ENCODE measurements at places on chromosomes 2 and 18.

- DNase-seq = no peak
Observed at GRCh38 chr18:5979971-5980457, 84.7 kb upstream of the TMEM200C start.

- no peak for DNase-seq
Observed at GRCh38 chr2:106284255-106284654, 90.2 kb upstream of the UXS1 start.

- no peak for DNase-seq
Observed at GRCh38 chr2:179594268-179595112, 266.9 kb downstream of the ZNF385B start.

DNA sequence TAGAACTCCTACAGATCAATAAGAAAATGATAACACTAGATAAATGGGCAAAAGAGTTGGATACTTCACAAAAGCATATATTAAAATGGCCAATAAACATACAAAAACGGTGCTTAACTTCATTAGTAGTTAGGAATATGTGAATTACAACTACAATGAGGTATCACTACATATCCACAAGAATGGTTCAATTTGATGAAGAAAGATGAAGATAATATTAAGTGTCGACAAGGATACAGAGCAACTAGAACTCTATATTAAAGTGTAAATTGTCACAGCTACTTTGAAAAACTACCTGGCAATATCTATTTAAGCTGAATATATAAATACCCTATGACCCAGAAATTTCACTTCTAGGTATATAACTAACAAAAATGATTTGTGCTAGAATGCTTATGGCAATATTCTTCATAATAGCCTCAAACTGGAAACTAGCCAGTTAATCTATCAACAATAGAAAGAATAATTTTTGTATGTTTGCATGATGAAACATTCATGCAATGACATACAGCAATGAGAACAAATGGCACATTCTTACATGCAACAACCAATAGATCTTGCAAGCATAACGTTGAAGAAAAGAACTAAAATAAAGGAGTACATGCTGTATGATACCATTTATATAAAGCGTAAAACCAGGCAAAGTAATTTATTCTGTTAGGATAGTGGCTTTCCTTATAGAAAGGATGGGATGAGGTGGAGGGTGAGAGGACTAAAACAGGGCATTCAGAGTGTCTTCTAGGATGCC is 290.2 kb upstream of the SESTD1 start:
- DNase-seq = no peak

- peak; percentile 52 for DNase-seq
Observed at GRCh38 chr2:191376981-191377629, 131.9 kb downstream of the MYO1B start.

GRCh38 chr2:145411493-145411892 is 891.6 kb upstream of the ZEB2 start:
- DNase-seq = no peak

DNA sequence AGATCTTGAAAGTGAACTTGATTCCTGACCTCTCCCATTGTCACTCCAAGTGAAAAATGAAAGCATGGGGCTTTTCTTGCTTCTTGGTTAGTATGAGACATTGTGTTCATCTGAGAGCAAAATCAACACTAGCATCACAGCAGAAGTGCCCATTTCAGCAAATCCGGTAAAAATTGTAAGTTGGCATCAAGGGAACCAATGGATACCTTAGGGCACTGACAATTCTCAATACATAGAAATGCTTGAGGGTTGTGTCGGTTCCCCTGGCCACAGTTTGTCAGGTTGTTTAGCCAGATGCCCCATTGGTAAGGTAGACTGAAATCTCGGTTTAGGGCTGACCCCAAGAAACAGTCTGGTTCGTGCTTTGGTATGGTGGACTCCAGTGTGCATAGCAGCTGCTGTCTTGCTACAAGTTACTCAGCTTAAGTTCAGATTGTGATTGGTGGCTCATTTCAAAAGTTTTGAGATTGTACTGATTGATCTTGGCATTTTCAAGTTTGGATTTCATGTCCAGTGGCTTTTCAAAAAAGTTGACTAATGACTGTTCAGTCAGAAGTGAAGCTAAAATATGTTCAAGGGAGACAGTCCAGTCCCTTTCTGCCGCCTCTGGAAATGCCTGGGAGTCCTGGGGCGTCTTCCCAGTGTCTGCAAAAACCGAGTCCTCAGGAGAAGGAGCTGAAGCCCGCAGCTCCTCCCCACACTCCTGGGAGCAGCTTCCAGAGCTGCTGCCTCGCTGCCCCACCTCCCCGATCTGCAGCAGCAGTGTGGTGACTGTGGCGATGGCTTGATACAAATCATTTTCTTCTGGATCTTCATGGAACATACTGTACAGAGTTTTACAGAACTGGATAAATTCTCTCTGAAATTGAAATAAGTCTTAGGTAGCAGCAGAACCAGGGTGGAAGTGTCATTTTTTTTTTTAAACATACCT is 5.6 kb downstream of the RPL31 start:
- DNase-seq = peak; percentile 41

- DNase-seq = no peak
Observed at GRCh38 chr2:44572196-44572900, 210.6 kb downstream of the CAMKMT start.

DNA sequence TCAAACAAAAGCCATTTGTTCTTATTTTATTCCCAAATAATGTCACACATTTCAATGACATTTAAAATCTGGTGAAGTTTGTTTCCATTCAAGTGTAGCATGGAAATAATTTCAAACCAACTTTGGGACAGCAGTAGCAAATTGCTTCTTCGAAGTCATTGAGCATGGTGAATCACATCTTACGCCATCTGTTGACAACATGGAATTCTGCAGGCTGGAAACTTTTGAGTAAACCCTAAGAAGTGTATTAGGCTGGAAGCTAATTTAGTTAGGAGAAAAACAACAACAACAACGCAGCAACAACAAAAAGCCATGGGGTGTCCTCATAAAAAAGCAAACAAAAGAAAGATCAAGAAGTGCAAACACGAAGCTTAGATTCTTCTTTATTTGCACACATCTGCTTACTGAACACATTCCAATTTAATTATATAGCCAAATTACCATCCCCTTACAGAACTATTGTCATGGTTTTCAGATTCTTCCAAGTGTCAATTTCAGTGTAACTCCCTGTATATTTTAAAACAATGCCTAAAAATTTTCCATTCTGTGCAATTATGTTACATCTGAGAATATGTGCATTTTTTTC is 659.0 kb upstream of the CDH7 start:
- no peak for DNase-seq

DNA sequence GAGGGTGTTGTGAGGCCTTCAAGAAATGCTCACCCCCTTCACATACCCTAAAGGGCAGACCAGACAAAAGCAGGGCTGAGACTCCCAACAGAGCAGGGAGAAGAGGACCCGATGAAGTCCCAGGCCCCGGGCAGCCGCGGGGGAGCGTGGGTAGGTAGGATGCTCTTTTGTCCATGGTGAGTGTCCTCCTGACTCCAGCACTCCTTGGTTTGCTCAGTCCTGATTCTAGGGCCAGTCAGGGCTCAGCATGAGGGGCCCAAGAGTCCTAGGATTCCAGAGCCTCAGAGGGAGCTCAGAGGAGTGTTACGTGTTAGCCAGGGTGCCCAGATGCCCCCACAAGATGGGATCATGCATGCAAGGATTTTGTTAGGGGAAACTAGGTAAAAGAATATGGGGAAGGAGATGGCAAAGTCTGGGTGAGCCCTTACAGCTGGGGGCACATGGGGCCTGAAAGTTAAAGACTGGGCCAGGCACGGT is 64.8 kb downstream of the SMAD7 start:
- DNase-seq = no peak

DNA sequence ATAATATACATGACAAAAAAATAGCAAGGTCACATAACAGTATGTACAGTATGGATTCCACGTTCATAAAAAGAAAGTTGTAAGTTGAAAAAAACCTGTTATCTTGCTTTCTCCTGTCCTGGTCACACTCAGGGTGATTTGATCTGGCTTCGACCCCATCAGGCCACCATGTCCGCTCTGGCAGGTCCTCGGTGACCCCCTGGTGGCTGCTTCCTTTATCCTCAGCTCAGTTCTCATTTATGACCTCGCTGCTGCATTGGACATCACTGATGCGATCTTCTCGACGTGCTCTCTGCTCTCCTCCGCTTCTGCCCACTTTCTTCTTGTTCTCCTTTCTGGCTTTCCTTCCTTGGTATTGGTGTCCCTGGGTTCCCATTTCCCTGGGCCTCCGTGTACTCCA is 29.7 kb downstream of the DGKD start:
- no peak for DNase-seq

GRCh38 chr18:73235491-73235890 is 367.7 kb upstream of the NETO1 start:
- no peak for DNase-seq

DNA sequence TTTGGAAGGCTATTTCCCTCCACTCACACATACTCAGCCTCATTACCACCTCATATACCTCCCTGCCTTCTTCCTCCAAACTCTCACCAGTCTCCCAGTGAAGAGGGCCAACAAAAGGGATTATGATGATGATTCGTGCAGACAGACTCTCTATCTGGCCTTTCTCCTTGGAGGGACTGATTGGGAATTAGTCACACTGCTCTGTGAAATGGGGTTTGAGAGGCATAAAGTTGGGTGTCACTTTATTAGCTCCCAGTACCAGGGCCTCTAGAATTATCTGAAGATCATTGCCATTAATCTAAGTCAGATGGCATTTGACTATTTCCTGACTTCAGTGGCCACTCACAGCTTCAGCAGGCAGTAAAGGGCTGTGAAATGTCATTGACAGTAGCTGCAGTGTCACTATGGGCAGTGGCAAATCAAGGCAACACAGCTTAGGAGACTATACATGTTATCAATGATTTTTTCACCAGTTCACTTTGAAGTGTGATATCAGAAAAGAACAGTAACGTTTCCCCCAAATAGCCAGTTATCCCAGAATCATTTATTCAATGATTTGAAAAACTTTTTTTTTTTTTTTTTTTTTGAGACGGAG is 17.4 kb downstream of the CNRIP1 start:
- DNase-seq = no peak

- DNase-seq = no peak
Observed at GRCh38 chr18:7879717-7880116, 312.6 kb downstream of the PTPRM start.

- DNase-seq = no peak
Observed at GRCh38 chr2:195622966-195623365, 34.1 kb upstream of the SLC39A10 start.

DNA sequence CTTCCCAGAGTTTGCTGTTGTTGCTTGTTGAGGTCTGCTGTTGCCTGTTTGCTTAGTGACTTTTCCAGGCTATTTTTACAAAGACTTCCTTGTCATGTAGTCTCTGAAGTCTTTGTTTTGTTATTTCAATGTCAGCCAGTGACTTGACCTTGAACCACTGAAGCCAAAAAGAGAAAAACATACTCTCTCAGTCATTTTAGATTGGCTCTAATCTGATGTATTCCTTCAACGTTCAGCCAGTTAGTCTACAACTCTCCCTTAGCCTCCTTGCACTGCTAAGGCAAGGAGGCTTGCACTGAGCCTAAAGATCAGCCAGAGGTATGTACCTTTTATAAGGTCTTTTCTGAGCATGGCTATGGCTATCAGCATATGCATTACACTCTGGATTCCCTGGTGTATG is 27.9 kb downstream of the KIAA1328 start:
- no peak for DNase-seq

GRCh38 chr2:184037273-184037672 is 561.1 kb upstream of the ZNF804A start:
- no peak for DNase-seq

DNA sequence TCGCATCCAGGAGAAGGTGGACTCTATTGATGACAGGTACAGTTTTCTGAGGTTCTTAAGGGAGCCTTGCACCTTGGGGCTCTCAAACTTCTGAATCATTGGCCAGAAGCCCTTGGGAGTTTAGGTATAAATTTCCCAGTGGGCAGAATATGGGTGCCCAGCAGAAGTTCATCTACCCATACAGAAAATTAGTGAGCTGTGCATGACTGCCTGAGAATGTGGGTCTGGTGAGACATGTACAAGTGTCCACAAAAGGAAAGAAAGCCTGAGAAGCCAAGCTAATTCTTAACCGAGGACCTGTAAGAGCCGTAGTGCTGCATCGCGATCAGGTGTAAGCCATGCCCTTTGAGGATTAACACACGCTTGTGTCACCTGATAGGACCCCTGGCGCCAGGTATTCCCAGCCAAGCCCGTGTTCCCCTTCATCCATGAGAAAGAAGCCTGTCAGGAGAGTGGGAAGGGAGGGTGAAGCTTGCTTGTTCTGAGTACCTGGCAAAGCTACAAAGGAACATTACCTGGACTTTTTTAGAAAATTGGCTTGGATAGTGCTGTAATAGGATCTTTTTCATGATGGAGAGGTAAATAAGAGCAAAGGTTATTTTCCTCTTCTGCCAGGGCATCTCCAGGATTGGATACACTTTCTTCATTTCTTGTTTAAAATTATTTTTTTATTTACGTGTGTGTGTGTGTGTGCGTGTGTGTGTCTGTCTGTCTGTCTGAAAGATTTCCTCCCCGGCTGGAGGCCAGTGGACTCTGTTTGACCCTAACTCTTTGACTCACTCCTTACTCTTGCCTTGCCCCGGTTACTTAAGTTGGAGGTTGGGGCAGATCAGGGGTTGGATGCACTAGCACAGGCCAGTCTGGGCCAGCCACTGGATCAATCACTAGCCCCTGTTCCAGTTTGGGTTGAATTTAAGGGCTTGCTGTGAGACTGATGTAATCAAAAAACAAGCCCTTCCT is 90.4 kb upstream of the EML6 start:
- no peak for DNase-seq

GRCh38 chr2:149745396-149746230 is 158.0 kb upstream of the MMADHC start:
- DNase-seq = no peak

DNA sequence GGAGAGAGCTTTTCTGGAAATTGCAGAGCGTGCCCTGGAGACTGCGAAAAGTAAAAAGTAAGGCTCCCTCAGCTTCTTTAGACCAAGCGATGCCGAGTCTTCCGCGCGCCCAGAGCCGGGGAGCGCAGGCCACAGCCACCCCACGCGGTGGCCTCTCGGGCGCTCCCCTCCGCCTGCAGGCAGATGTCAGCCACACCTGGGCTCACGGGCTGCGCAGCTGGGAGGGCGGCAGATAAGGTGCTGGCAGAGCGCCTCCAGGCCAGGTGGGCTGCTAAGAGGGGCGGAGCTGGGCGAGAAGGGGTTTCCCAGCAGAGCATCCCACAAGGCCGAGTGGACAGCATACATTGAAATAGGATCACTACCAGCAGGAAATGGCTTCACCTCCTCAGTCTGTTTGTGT is 81.7 kb downstream of the ARHGEF4 start:
- DNase-seq = no peak

DNA sequence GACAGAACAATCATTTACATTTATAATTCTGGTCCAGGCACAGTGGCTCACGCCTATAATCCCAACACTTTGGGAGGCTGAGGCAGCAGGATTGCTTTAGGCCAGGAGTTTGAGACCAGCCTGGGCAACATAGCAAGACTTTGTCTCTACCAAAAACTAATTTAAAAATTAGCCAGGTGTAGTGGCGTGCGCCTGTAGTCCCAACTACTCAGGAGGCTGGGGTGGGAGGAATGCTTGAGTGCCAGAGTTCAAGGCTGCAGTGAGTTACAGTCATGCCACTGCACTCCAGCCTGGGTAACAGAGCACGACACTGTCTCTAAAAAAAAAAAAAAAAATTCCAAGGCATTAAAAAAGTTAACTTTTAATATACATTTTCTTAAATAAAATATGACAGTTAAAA is 88.1 kb downstream of the PLEKHM3 start:
- no peak for DNase-seq

All from head of caudate nucleus (tissue), 42 donors.